Hepatocyte (in vitro differentiated cells): ENCODE measurements at places on chromosomes 2 and 18. TPM values are rescaled to one million over a fixed set of nuclear protein-coding genes. Genes with fewer than 3 reads are reported as not detected.

RPRM gene
- total RNA-seq, result 2.1 and 3.4 TPM in 2 replicates

KRTCAP3 gene
- total RNA-seq, result 11.4 and 19.3 TPM in 2 replicates

CRYGB gene
- total RNA-seq, result not detected in 2 replicates

QPCT gene
- 2.0 TPM in 1 of 2 replicates, not detected in the other for total RNA-seq

GYPC gene
- total RNA-seq, result 35.0 and 46.9 TPM in 2 replicates
